ENCODE measurements at places on chromosomes 13 and 19. TPM values are rescaled to one million over a fixed set of nuclear protein-coding genes. Genes with fewer than 3 reads are reported as not detected.

PGPEP1 gene
- 12.1 TPM for total RNA-seq

ZNF709 gene
- 4.4 TPM for total RNA-seq

ZNF43 gene
- 5.0 TPM for total RNA-seq

MYCBP2 gene
- total RNA-seq, result 120 TPM

GNG8 gene
- not detected for total RNA-seq

EFNA2 gene
- not detected for total RNA-seq

IL27RA gene
- total RNA-seq, result 4.1 TPM

SHISA2 gene
- total RNA-seq, result 1.8 TPM

SELENOV gene
- total RNA-seq, result not detected

LRRC63 gene
- total RNA-seq, result under 0.01 TPM

ZNF417 gene
- total RNA-seq, result 12.3 TPM

LYPD3 gene
- total RNA-seq, result 0.22 TPM

TEX101 gene
- total RNA-seq, result not detected

DCT gene
- total RNA-seq, result not detected

APOC4 gene
- total RNA-seq, result not detected

GSX1 gene
- not detected for total RNA-seq

PTGER1 gene
- 0.20 TPM for total RNA-seq

SKA3 gene
- total RNA-seq, result 1.8 TPM

KLK2 gene
- not detected for total RNA-seq

CGB5 gene
- not detected for total RNA-seq

NLRP7 gene
- not detected for total RNA-seq

TMEM205 gene
- total RNA-seq, result 105 TPM

GRIN2D gene
- 0.22 TPM for total RNA-seq

CHAMP1 gene
- 8.1 TPM for total RNA-seq

ZNF93 gene
- 4.2 TPM for total RNA-seq

ACER1 gene
- total RNA-seq, result not detected

PEX11G gene
- 1.3 TPM for total RNA-seq

F7 gene
- total RNA-seq, result not detected

SYNE4 gene
- total RNA-seq, result not detected

PSENEN gene
- 16.6 TPM for total RNA-seq

FIZ1 gene
- total RNA-seq, result 1.5 TPM
